Astrocyte of the hippocampus (primary cell): ENCODE measurements at places on chromosomes 13 and 19.

- no peak for DNase-seq
Observed at GRCh38 chr13:87788363-87788762, 117.2 kb downstream of the SLITRK5 start.

DNA sequence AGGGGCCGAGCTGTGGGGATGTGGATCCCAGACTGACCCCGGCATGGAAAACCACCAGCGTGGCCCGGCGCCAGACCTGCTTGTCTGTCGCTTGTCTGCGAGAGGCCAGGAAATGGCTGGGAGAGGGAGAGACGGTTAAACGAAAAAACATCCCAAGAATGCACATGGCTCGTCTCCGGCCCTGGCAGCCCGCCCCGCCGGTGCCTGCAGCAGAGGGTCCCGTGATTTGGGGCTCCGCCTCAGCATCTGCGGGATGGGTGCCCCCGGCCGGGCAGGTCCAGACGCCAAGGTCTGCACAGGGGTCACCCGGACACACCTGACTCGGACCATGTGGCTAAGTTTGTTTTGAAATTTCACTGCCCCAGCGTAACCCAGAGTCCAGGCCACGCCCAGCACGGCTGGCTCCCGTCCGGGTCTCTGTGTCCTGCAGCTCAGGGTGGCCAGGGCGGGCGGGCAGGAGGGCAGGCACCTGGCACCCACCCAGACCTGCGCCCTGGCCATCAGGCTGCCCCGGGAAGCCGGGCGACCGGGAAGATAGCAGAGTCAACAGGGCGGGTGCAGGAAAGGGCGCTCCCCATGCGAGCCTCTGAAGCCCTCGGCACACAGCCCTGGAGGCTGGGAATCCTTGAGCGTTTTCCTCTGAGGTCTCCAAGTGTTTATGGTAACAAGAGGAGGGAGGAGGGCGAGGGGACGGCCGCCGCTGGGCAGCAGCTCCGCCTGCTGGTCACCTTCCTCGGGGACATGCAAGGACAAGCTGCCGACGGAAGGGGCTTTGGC, 103.2 kb downstream of the GADD45B start:
- DNase-seq = peak; percentile 96

DNA sequence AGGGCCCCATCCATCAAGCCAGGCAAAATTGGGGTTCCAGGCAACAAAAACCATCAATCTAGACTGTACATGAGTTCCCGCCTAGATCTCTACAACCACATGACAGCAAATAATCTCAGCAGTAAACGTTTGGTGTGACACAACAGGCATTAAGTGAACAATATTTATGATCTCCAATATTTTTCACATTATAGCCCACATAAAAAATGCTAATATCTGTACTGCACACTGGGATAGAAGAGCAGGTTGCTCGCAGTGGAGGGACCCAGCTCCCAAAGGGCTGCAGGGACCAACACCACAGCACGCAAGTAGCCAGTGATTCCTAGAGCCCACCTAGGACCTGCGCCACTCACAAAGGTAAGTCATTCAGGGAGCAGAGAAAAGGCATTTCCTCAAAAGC, 25.9 kb downstream of the LATS2 start:
- DNase-seq = no peak

GRCh38 chr13:43767341-43767931, 19.3 kb downstream of the ENOX1 start:
- DNase-seq = peak; percentile 37

DNA sequence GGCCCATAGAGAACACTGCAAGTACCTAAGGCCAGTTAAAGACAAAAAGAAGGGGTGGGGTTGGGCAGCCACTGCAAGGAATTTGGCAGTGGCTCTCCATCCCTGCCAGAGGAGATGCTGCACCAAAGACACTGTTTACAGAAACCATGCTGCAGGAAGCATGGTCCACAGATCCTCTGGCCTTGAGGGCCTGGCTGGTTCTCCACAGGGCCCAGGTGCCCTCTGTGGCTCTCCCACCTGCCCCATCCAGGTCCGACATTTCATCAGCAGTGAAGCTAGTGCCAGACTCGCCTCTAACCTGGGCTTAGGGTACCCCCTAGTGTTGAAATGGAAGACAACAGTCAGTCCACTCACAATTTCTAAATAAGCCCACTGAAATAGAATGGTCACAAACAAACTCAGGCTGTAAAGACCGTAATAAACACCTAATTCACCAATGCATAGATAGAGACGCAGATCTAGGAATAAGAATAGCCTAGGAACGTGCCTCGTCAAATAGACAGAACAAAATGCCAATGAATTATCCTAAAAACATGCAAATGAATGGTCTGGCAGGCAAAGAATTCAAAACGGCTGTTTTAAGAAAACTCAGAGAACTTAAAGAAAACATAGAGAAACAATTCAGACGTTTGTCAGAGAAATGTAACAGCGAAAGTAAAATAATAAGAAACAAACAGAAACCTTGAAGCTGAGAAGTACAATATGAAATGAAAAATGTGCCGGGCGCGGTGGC, 23.3 kb downstream of the LYPD4 start:
- DNase-seq = peak; percentile 37
